ENCODE measurements at places on chromosomes 1 and 21.

- DNase-seq, result no peak
Measured at GRCh38 chr1:203764105-203765028, 616 bp upstream of the LAX1 start.

- no peak for DNase-seq
Measured at GRCh38 chr1:12096615-12097014, 33.5 kb downstream of the TNFRSF8 start.

GRCh38 chr21:18608226-18608625 is 204.6 kb upstream of the TMPRSS15 start:
- no peak for DNase-seq

- no peak for DNase-seq
Measured at GRCh38 chr1:32546611-32547010, 7.4 kb downstream of the ZBTB8A start.

DNA sequence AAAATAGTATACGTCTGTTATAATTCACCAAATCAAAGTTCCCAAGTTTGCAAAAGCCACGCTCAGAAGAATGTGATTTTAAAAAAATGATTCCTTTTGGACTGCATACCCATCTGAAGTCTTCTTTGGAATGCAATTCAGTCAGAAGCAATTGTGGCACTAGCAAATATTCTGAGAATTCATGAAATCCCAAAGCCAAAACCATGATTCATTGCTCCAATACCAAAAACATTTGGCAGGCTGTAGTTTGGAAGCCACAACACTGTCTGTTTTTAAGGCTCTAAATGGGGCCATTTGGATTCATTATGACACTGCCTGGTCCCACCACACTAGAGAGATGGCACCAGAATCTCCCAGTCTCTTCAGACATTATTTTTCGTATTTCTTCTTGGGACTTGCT is 21.8 kb upstream of the LRRC53 start:
- no peak for DNase-seq

DNA sequence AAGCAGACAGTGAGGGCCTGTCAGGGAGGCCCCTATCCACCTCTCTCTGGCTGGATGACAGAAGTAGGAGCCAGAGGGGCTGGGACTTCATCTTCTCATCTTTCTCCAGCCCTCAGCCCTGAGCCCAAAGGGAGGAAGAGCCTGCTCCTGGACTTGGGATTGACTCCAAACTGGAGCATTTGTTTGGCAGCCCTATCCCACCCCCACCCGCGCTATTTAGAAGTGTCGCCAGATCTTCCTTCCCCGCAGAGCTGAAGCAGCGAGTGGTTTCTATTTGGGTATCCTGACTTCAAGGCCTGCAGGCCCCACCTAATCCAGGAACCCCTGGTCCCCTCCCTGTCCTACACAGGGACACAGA is 9.6 kb downstream of the NES start:
- no peak for DNase-seq

DNA sequence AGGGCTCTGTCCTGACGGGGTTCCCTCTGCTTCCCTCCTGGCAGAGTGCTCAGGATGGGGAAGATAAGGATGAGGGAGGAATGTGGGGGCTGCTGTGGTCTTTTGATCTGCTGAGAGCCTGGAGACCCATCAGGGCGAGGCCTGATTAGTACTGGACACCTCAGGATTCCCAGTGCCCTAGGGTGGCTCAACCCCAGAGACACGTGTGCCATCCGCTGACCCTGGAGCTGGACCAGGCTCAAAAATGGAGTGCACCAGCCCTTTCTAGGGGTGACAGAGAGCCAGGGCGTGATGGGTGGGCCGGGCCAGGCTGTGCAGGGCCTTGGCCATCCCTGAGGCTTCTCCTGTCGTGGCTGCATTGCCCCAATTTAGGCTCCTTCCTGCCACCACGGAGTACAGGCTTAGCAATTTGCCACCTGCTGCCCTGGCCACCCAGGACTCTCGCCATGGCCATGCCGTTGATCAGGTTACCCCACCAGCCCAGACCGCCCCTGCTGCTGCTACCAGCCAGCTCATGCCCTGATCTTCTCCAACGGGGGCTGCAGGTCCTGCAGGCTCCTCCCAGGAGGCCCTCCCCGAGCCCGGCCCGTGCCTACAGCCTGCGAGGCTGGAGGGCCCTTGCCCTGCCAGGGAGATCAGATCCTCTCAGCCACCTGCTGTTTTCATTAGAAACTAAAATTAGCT is 9.5 kb downstream of the WNT4 start:
- DNase-seq, result no peak

DNA sequence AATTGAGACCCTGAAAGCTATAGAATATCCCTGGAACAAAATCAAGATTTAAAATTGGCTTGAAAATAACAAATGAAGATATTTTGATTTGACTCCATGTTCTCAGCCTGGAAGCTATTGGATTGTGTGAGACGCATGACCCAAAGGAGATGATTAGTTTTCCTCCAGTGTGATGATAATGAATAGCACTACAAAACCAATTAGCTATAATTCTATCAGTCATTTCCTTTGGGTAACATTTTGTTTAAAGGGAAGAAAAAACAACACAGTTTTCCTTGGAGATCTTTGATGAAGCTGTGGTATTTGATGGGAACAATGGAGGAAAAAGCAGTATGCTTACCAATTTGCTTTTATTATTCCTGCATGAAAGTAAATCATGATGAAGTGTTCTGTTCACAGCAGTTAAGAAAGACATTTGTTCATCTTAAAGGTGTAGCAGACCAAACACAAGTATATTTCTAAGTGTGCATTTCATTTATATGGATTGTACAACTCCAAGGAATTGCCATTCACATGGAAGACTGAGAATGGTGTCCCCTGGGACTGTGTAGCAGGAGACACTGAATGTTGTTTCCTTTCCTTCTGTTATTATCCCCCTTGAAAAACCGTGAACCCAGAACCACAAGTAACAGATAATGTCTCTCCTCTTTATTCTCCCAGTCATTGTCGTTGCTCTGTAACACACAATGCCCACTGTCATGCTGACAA is 111.4 kb downstream of the CACHD1 start:
- DNase-seq, result no peak

- DNase-seq, result peak; percentile 19
Measured at GRCh38 chr1:62906428-62906886, 122.5 kb downstream of the ATG4C start.

DNA sequence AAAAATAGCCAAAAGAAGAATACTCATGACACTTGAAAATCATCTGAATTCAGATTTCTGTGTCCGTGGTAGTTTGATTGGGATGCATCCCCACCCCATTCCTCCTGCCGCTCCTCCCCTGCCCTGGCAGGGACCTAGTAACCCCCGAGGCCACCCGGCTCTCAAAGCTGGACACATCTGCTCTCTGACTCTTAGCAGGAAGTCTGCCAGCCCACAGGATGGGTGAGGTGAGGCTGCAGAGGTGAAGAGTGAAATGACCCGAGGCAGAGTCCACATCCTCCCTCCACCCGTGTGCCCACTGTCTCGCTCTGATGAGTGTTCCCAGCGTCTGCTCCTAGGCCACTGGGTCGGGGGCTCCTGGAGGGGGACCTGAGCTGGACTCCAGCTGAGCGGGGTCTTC is 308.5 kb upstream of the VAMP3 start:
- DNase-seq, result no peak
